ENCODE measurements at places on chromosomes 13 and 19.

DNA sequence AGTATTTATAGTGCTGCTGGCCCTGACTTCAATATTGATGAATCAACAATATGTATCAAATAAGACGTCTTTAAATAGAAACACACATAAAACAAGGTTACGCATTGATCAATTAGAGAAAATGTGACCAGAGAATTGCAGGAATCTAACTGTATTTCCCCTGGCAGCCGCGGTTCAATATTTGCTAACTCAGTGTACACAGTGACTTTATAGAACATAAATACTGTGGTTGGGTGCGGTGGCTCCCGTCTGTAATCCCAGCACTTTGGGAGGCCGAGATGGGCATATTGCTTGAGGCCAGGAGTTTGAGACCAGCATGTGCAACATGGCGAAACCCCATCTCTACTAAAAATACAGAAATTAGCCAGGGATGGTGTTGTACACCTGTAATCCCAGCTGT is 22.8 kb upstream of the UPF3A start:
- DNase-seq, result no peak

- DNase-seq, result no peak
Measured at GRCh38 chr13:39490136-39490535, 112.9 kb downstream of the LHFPL6 start.

GRCh38 chr13:45332831-45333219 is 8.2 kb downstream of the TPT1 start:
- no peak for DNase-seq

DNA sequence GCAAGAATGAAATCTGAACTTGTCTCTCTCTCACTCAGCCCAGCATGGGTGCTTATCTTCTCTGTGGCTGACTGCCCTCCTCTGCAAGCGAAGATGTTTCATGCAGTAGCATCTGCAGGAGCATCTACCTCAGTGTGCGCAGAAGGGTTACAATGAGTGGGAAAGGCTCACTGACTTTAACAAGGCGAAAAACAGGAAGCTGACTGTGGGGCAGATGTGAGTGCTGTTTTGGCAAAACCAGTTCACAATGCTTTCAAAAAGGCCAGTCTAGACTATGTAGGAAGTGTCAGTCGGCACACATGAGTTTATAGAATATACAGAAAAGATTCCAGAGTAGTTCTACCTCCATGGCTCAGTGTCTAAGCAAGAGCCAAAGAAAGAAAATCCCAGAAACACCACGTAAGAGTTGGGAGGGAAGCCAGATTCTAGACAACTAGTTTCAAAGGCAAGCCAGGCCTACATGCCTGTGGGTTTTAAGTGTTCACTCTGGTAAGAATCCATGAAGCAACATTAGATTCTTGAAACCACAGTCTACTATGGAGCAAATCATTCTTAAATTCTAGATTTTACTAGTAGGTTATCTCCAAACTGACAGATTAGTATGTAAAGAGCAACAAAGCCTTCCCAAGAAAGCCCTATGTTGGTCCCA is 124.5 kb downstream of the ABCC4 start:
- no peak for DNase-seq

GRCh38 chr19:1457031-1457739 is 7.3 kb downstream of the APC2 start:
- DNase-seq, result no peak

DNA sequence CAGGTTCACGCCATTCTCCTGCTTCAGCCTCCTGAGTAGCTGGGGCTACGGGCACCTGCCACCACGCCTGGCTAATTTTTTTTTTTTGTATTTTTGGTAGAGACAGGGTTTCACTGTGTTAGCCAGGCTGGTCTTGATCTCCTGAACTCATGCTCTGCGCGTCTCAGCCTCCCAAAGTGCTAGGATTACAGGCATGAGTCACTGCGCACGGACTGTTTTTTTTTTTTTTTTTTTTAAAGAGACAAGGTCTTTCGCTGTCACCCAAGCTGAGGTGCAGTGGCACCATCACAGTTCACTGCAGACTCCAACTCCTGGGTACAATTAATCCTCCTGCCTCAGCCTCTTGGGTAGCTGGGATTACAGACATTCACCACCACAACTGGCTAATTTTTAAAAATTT is 8.2 kb upstream of the ADAMTS10 start:
- DNase-seq, result no peak

GRCh38 chr13:113298043-113298945 is 1.3 kb downstream of the LAMP1 start:
- DNase-seq, result no peak

DNA sequence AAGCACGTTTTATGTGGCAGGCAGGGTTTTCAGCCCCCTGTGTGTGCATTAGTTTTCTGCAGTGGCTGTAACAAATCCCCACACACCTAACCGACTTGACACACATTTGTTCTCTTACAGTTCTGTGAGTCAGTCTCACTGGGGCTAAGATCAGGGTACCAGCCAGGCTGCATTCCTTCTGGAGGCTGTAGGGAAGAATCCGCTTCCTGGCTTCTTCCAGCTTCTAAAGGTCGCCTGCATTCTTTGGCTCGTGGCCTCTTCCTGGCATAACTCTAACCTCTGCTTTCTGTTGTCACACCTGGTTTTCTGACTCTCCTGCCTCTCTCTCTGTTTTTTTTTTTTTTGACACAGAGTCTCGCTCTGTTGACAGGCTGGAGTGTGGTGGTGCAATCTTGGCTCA is 6.4 kb downstream of the ELSPBP1 start:
- no peak for DNase-seq

- DNase-seq, result no peak
Measured at GRCh38 chr13:40151673-40152072, 496.2 kb downstream of the COG6 start.

DNA sequence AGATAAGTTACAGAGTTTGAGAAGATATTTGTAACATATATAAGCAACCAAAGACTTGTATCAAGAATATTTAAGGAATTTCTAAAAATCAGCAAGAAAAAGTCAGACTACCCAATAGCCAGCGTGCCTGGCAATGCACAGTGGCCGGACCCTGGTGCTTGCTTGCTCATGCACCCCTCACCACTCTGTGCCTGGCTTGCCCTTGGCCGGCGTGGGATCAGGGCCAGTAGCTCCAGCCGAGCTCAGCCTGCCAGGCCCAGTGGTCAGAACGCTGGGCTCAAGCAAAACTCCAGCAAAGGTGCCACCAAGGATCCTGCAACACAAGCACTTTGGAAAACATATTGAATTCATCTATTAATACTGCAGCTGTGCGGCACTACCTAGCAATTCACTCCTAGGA is 95.1 kb downstream of the KATNAL1 start:
- no peak for DNase-seq

GRCh38 chr19:38441657-38442348 is 8.3 kb downstream of the RYR1 start:
- DNase-seq, result no peak

- DNase-seq, result no peak
Measured at GRCh38 chr13:72521940-72522661, 205.3 kb downstream of the MZT1 start.

GRCh38 chr19:4199699-4200293 is 17.3 kb downstream of the ANKRD24 start:
- no peak for DNase-seq

DNA sequence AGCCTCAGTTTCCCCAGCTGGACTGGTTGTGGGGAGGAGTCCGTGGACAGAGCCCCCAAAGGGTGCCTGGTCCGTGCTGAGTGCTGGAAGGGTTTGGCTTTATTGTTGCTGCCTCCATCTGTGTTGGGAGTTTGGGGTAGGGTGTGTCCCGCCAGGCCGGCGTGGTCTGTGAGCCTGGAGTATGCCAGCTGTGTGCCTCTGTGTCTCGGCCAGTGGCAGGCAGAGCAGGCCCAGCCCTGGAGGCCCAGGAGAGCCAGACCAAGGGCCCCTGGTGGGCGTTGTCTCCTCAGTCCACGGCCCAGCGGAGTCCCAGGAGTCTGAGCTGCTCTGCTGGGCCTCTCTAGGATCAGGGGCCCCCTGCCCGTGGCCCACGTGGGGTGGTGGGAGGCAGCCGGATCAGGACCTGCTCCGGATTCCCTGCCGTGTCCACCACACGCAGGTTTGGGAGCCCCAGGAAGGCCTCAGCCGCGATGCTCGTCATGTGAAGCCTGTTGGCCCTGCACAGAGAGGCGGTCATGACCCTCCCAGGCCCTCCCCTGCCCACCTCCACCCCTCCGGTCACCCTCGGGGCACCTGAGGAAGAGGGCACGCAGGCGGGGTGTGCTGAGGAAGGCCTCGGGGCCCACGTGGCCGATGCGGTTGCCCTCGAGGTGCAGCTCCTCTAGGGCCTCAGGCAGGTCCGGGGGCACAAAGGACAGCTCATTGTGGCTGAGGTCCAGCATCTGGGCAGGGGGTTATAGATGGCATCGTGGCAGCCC is 6.6 kb downstream of the PODNL1 start:
- DNase-seq, result no peak

- no peak for DNase-seq
Measured at GRCh38 chr13:30196025-30196424, 111.3 kb downstream of the KATNAL1 start.

GRCh38 chr19:49856574-49857021 is 5.6 kb downstream of the PTOV1 start:
- no peak for DNase-seq

- DNase-seq, result no peak
Measured at GRCh38 chr19:12786952-12787351, 4.3 kb upstream of the JUNB start.

GRCh38 chr19:45195764-45196163 is 17.2 kb downstream of the BLOC1S3 start:
- DNase-seq, result no peak

DNA sequence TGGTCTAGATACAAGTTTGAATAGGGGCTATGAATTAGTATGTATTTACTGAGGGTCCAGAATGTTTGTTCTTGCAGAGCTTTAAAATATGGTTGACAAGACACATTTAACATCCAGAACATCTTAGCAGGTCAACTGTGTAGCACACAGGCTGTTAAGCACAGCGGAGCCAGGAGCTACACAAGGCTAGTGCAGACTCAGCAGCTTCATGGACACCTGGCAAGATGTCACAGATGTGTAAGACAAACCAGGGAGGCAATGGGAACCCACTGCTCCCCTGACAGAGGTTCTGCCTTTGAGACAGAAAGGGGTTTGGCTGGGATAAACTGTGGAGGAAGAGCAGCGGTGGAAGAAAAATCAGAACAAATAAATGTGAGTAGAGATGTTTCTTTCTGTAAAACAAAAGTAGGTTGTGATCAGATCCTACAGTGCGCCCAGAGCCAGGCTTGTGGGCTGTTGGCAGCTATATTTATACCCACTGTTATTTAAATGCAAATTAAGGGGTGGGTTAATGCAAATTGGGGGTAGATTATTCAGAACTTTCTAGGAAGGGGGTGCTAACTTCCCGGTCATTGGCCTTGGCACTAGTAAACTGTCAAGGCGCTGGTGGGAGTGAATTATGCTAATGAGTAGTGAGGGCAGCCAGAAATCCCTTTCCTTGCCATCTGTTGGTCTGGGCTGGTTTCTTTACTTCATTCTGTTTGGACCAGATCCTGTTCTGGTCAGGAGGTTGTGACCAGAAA is 33.0 kb downstream of the MIPEP start:
- DNase-seq, result no peak

DNA sequence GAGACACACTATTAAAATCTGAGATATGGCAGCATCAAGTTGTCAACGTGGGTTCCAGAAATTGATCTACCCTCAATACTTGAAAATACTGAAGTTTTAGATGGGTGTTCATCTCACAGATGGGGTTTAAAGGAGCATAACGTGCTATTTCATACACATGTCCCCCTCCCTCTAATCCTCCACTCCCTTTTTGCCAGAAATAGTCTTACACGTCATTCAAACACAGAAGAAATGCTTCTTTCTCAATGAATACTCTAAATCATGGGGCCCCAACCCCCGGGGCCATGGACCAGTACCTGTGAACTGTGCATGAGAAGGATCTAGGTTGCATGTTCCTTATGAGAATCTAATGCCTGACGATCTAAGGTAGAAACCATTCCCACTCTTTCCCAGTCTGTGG is 19.6 kb downstream of the KLF12 start:
- DNase-seq, result no peak

- no peak for DNase-seq
Measured at GRCh38 chr19:2488942-2489731, 13.2 kb downstream of the GADD45B start.

DNA sequence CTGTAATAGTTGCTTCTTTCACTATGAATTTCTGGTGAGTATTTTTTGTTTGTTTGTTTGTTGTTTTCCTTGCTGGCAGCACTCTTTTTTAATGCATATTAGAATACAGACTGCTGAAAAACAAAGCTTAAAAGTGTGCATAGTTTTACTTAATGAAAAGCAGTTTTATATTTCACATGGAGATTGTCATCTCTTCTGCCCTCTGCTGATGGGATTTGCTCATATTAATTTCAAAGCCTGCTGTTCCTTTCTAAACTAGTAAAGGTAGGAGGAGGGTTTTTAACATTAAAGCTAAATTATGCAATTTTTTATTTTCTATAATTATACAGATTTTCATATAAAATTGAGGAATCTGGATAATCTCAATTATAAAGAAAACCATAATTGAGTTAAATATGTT is 692.6 kb upstream of the SLITRK1 start:
- no peak for DNase-seq

DNA sequence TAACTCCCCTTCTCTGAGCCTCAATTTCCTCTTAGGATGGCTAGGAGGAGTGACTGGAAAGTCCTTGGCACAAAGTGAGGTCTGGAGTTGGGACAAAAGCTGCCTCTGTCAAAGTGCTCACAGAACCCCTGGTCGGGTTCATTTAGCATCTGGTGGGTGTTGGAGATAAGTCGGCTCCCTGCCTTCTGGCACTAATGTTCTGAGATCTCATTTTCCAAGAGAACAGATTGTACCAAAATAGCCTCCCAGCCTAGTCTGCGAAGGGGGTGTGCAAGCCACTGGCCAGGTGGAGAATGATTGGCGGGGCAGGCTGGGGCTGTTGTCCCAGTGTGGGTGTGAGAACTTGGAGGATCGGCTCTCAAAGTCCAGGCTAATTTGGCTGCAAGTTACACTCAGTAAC is 20.7 kb upstream of the NWD1 start:
- no peak for DNase-seq
